Activated naive CD8-positive, alpha-beta T cell treated with anti-CD3 and anti-CD28 coated beads, Interleukin-2, amount 10 ng/mL, durations not matched to agents 7 days and 5 days (primary cell): ENCODE measurements at places on chromosomes 7 and 10. TPM values are rescaled to one million over a fixed set of nuclear protein-coding genes. Genes with fewer than 3 reads are reported as not detected.

- DNase-seq, result no peak
These were observed 16.6 kb upstream of the AQP1 start for GRCh38 chr7:30894866-30895605.

GRCh38 chr10:3955493-3955892 is 170.5 kb upstream of the KLF6 start:
- DNase-seq, result no peak

DNA sequence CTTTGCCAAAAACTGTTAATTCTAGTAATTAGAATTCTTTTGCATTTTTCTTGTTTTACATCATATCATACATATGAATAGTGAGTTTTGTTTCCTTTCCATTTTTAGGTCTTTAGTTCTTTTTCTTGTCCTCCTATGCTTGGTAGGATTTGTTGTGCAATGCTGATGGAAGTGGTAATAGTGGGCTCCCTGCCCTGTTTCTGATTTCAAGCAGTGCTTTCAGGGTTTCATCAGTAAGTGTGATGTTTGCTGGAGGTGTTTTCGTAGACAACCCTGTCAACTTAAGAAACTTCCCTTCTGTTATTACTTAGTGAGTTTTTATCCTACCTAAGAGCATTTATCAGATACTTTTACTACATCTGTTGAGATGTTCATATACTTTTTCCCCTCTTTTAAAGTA is 50.5 kb downstream of the CSGALNACT2 start:
- DNase-seq, result no peak

Gene SH2D4B
- 0.14 TPM for total RNA-seq

Gene PDE1C
- not detected for total RNA-seq
